ENCODE measurements at places on chromosomes 4 and X. TPM values are rescaled to one million over a fixed set of nuclear protein-coding genes. Genes with fewer than 3 reads are reported as not detected.

The F8A2 gene
- total RNA-seq: not detected

The MAGEA1 gene
- total RNA-seq: not detected

The HTRA3 gene
- total RNA-seq: not detected

The ZIC3 gene
- not detected for total RNA-seq

The PDCL2 gene
- total RNA-seq: not detected

DNA sequence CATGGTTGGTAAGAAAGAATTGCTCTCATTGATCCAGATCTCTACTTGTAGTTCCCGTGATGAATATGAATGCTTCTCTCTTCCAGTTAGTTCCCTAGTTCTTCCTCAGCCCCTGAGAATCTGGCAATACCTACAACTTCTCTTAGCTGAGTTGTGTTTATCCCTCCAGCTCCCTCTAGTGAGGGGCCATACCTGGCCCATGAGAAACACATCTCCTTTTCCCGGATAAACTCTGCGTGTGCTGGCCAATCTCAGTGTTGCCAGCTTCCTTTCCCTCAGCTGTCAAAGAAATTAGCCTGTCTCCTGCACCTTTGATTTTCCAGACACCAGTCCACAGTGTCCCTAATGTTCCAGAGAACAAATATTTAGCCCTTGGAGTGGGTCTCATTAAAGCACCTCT is 5.7 kb downstream of the CBLL2 start:
- no peaks in the 10 kb centered on the region for H3K36me3 ChIP-seq
- H3K4me1 ChIP-seq: no peaks in the 10 kb centered on the region
- no peak for DNase-seq

- H3K4me1 ChIP-seq: no peaks in the 10 kb centered on the region
- no peaks in the 10 kb centered on the region for H3K27me3 ChIP-seq
- H3K36me3 ChIP-seq: peaks cover 6% of the 10 kb centered on the region
- H3K27ac ChIP-seq: no peak overlapping the region
- no peak for DNase-seq
- no peak overlapping the region for H3K4me3 ChIP-seq
Measured at GRCh38 chr4:65999518-65999871, 329.2 kb upstream of the EPHA5 start.

GRCh38 chrX:133265331-133265730 is 47.2 kb upstream of the TFDP3 start:
- no peak overlapping the region for H3K27ac ChIP-seq
- no peaks in the 10 kb centered on the region for H3K36me3 ChIP-seq
- peaks cover 6% of the 10 kb centered on the region for H3K27me3 ChIP-seq
- no peak for DNase-seq
- no peaks in the 10 kb centered on the region for H3K4me1 ChIP-seq

DNA sequence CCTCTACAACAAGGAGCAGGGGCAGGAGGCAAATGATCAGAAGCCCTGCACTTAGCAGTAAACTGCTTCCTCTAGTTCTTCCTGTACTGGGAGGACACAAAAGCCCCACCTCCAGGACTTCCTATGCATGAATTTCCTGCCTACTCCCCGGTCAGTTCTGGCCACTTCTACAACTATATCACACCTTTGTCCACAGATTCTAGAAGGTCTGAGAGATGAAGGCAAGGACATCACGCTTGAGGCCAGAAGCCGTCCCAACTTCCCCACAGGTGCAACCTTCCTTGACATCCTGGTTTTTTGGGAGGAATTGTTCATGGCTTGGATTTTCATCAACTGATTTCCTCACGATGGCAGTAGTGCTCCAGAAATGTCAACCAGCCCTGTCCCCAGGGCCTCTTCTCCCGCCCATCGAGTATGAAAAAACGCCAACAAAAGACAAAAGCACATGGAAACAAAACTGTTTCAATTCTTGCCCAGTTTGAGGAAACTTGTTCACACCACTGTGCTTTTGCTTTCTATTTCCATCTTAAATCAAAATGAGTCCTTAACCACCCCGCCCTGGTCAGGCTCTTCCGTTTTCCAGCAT is 206.5 kb upstream of the STK26 start:
- peak overlapping the region; percentile 68 for H3K27ac ChIP-seq
- peaks cover 29% of the 10 kb centered on the region for H3K4me1 ChIP-seq
- H3K4me3 ChIP-seq: peak overlapping the region; percentile 78

GRCh38 chr4:7647600-7648543 is 213.1 kb upstream of the PSAPL1 start:
- peak overlapping the region; percentile 90 for H3K4me3 ChIP-seq
- H3K27me3 ChIP-seq: no peaks in the 10 kb centered on the region
- H3K36me3 ChIP-seq: peaks cover 22% of the 10 kb centered on the region
- DNase-seq: peak; percentile 72

- no peak for DNase-seq
- H3K4me1 ChIP-seq: no peaks in the 10 kb centered on the region
- no peaks in the 10 kb centered on the region for H3K27me3 ChIP-seq
- no peak overlapping the region for H3K4me3 ChIP-seq
Measured at GRCh38 chrX:140815868-140816267, 106.3 kb downstream of the LINC00632 start.

DNA sequence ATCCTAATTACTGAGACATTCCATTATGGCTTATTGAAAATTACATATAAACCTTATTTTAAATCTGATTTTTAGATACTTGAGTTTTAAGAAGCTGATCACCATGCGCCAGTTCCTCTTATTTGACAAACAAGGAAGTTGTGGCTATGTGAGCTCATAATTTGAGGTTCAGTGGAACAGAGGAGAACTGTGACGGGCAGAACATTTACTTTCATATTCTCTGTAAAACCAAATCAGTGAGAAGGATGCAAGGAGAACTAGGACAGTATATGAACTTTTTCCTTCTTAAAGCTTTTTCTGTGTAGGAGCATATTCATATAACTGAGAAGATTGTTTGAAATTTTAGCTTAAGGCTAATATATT is 25.3 kb downstream of the STIM2 start:
- peak overlapping the region; percentile 86 for H3K4me3 ChIP-seq
- H3K27me3 ChIP-seq: no peaks in the 10 kb centered on the region
- H3K36me3 ChIP-seq: no peaks in the 10 kb centered on the region
- peak; percentile 63 for DNase-seq
- peak overlapping the region; percentile 90 for H3K27ac ChIP-seq
- peaks cover 67% of the 10 kb centered on the region for H3K4me1 ChIP-seq

DNA sequence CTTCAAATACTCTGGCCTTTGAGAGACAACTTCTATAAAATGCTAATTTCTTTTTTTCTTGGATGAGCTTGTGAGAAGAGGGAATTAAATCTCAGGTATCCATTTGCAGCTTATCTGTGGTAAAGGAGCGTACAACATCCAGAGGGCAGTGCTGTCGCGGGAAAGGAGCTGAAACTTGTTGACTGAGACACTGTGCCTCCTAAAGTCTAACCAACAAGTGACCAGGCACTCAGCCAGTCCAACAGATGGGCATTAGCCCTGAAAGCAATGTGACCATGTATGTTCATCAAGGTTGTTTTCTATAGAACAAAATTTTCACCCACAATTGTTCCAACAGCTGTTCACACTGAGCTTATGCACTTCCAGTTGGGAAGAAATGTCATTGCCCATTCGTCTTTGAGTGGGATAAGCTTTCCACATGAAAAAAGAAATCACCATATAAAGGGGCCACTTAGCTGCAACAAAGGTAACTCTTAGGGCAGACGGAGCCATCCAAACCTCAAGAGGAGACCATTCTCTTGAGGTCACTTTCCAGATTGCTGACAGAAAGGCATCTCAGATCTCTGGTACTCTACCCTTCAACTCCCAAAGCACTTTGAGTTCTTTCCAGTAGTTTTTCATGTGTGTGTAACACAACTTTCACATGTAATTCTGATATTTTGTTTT is 244.8 kb upstream of the NEIL3 start:
- no peaks in the 10 kb centered on the region for H3K27me3 ChIP-seq
- no peak for DNase-seq
- H3K27ac ChIP-seq: no peak overlapping the region
- H3K4me1 ChIP-seq: no peaks in the 10 kb centered on the region

DNA sequence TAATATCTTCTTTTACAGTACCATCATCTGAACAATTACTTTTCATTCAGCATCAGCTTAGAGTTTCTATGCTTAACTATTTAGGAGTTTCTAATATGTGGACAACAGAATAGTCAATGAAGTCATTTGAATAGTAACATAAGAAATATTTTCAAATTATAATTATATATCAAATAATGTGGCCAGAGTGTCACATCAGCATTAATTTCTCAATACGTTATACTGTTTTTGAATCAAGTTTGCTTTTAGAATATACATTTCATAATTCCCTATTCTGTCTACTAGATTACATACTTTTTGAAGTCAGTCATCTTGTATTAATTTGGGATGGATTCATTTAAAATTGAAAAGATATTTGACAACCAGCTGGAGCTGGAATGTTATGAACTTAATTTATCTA is 677.4 kb upstream of the PABPC4L start:
- DNase-seq: no peak
- peaks cover 5% of the 10 kb centered on the region for H3K36me3 ChIP-seq
- no peaks in the 10 kb centered on the region for H3K4me1 ChIP-seq
- no peaks in the 10 kb centered on the region for H3K27me3 ChIP-seq
- H3K4me3 ChIP-seq: no peak overlapping the region

DNA sequence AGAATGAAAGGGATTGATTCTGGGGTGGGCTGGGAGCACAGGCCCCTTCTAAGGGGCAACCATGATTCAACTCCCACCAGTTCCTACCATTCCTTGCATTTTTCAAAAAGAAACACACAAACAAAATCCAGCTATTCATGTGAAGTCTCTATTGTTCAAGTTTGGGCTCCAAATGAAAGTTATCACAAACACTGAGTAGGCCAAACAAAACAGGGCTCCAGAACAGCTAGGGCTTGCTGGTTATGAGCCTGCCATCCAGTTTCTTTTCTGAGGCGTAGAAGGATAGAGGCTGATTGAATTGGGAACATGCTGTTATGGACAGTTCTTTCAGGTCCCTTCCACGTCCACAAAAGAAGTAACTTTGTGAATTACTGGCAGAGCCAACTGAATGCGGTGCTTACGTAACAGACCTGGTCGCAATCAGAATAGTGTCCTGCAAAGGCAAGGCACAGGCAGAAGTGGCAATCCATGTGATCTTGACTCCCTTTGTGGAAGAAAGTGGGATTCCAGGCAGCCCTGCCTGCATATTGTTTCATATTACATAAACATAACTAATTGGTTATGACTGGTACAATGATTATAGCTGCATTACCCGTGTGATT is 244.5 kb downstream of the SCFD2 start:
- H3K36me3 ChIP-seq: no peaks in the 10 kb centered on the region
- peaks cover 2% of the 10 kb centered on the region for H3K4me1 ChIP-seq
- no peaks in the 10 kb centered on the region for H3K27me3 ChIP-seq

GRCh38 chr4:86586626-86587380 is 7.3 kb upstream of the PTPN13 start:
- H3K27ac ChIP-seq: no peak overlapping the region
- no peak overlapping the region for H3K4me3 ChIP-seq
- no peaks in the 10 kb centered on the region for H3K27me3 ChIP-seq
- DNase-seq: no peak

GRCh38 chrX:10404436-10404835 is 215.9 kb downstream of the MID1 start:
- no peak overlapping the region for H3K27ac ChIP-seq
- DNase-seq: no peak
- no peaks in the 10 kb centered on the region for H3K36me3 ChIP-seq
- H3K4me1 ChIP-seq: no peaks in the 10 kb centered on the region
- no peak overlapping the region for H3K4me3 ChIP-seq

GRCh38 chrX:135437867-135438733 is 16.4 kb downstream of the SMIM10L2A start:
- H3K4me1 ChIP-seq: no peaks in the 10 kb centered on the region
- no peak overlapping the region for H3K4me3 ChIP-seq
- DNase-seq: no peak
- H3K27ac ChIP-seq: no peak overlapping the region
- no peaks in the 10 kb centered on the region for H3K36me3 ChIP-seq

DNA sequence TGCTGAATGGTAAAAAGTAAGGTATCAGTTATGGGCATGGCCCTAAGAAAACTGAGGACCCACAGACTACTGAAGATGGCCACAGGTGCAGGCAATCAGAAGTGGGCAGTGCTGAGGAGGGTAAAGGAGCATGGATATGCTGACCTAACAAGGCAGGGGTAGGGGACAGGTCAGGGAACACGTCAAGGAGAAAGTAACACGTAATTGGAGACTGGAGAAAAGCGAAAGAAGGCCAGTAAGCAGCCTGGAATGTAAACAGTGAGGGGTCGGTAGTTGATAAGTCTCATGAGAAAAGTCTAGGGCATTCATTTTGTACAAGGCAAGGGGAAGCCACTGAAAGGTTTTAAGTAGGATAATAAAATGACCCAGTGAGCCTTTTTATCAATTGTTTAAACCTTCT is 153.3 kb downstream of the PRDM5 start:
- H3K4me3 ChIP-seq: no peak overlapping the region
- no peaks in the 10 kb centered on the region for H3K36me3 ChIP-seq

- H3K36me3 ChIP-seq: peaks cover 40% of the 10 kb centered on the region
- no peak overlapping the region for H3K27ac ChIP-seq
- DNase-seq: no peak
- H3K4me3 ChIP-seq: no peak overlapping the region
Measured at GRCh38 chr4:105234582-105234981, 87.9 kb downstream of the TET2 start.

- no peak for DNase-seq
- H3K27me3 ChIP-seq: peaks cover 44% of the 10 kb centered on the region
- no peaks in the 10 kb centered on the region for H3K4me1 ChIP-seq
- no peak overlapping the region for H3K27ac ChIP-seq
- H3K36me3 ChIP-seq: peaks cover 15% of the 10 kb centered on the region
- H3K4me3 ChIP-seq: no peak overlapping the region
Measured at GRCh38 chr4:146004730-146005129, 66.1 kb upstream of the ZNF827 start.

- no peaks in the 10 kb centered on the region for H3K27me3 ChIP-seq
- H3K27ac ChIP-seq: no peak overlapping the region
- H3K4me1 ChIP-seq: no peaks in the 10 kb centered on the region
- H3K4me3 ChIP-seq: no peak overlapping the region
Measured at GRCh38 chr4:176608346-176608745, 184.4 kb downstream of the VEGFC start.

DNA sequence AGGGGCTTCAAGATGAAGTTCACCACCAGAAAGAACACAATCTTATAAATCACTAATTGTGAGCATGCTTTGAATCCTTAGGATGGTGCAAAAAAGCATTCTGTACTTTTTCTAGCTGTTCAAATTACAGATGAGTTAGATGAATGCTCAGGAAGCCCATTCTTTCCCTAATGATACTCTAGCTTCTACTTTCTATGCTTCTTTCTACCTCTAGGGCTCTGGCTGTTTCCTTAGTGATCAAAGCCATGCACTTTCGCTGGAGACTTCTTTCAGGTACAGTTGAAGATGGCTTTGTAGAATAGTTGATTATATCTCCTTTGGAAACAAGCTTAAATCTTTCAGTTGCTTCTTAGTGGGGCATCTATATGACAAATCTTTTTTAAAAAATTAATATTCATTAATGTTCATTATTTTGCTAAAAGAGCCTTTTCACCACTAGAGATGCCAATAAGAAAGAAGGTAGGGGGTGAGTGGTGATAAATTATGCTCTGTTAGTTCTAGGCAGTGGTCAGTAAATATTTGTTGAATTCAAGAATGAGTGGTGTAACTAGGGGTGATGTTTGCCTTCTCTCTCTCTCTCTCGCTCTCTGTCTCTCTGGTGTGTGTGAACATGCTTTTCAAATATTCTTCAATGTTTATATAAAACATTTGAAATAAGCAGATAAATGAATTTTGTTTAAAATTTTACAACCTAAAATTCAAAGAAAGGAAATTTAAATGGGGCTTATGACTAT is 169.4 kb downstream of the GLUD2 start:
- no peaks in the 10 kb centered on the region for H3K4me1 ChIP-seq
- H3K27ac ChIP-seq: no peak overlapping the region
- H3K36me3 ChIP-seq: no peaks in the 10 kb centered on the region
- H3K4me3 ChIP-seq: no peak overlapping the region
- DNase-seq: no peak

GRCh38 chr4:89164400-89164799 is 53.1 kb downstream of the TIGD2 start:
- H3K27me3 ChIP-seq: peaks cover 7% of the 10 kb centered on the region
- DNase-seq: no peak
- H3K36me3 ChIP-seq: no peaks in the 10 kb centered on the region
- no peaks in the 10 kb centered on the region for H3K4me1 ChIP-seq
- H3K4me3 ChIP-seq: no peak overlapping the region
